ENCODE measurements at places on chromosomes 3 and 15.

- DNase-seq, result no peak
These were observed 186.1 kb downstream of the FMN1 start for GRCh38 chr15:33008284-33008995.

DNA sequence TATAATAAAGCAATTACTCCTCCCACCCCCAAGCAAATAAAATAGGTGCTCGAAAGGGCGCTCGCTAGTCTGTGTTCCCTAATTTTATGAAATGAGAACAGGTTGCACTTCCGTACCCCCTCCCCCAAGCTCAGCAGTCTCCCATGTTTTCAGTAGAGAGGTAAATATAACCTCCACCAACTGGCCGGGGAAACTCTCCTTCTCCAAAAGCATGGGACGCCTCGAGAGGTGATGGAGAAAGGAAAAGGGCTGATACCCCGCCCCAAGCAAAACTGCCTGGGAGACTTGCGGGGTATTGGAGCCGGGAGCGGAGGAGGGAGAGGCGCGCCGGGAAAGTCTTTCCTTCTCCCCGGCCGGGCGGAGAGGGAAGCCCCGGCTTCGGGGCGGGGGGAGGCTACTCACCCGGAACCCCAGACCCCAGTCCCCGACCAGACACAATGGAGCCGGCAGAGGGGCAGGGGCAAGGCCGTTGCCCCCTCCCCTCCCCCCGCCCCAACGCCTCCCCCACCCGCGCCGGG is 605 bp downstream of the DCUN1D1 start:
- no peak for DNase-seq

- peak; percentile 44 for DNase-seq
These were observed 16.7 kb upstream of the WNT7A start for GRCh38 chr3:13896473-13897154.

- no peak for DNase-seq
These were observed 113.5 kb upstream of the LRRN1 start for GRCh38 chr3:3685721-3686120.

DNA sequence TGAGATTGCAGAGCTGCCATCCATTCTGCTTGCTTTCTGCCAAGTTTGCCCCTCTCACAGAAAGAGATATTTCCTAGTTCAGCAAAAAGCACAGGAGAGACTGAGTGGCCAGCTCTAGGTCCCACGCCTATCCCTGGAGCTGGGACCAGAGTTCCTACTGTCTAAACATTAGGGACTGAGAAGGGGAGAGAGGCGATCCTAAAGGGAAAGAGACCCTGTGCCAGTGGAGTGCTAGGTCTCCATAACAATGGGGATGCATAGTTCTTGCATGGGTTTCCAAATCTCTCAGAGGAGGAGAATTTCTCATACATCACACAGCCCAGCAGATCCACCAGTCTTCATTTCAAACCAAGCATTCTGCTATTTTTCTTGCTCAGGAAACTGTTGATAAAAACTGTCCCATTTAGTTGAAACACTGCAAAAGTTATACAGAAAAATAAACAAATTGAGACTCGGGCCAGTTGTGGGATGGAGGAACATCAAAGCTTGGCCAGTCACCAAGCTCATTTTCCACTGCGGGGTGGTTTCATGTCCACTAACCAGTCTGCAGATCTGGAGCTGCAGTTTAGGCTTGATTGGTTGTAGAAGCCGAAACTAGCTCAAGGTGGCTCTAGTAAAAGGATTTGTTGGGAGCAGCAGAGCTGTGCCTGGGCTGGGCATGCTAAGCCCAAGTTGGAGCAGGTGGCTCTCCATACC is 62.7 kb downstream of the EEFSEC start:
- DNase-seq, result no peak

All from stimulated activated naive CD4-positive, alpha-beta T cell treated with Interleukin-2 at 50 U/mL for 16 hours (primary cell).